ENCODE measurements at places on chromosomes 5 and 9.

DNA sequence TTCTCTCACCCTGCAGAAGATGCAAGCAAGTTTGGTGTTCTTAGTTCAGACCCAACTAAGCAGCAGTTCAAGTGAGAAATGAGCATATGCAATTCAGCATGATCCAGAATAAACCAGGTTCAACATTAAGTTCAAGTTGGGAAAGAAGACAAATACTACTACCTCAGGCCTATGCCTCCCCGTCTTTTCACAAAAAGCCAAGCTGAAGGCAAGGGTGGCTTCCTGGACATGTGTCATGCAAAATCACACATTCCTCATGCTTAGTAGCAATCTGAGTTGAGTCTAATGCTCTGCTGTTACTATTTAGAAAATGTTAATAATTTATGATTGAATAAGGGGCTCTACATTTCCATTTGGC, 453.4 kb upstream of the GRAMD2B start:
- no peak for DNase-seq

DNA sequence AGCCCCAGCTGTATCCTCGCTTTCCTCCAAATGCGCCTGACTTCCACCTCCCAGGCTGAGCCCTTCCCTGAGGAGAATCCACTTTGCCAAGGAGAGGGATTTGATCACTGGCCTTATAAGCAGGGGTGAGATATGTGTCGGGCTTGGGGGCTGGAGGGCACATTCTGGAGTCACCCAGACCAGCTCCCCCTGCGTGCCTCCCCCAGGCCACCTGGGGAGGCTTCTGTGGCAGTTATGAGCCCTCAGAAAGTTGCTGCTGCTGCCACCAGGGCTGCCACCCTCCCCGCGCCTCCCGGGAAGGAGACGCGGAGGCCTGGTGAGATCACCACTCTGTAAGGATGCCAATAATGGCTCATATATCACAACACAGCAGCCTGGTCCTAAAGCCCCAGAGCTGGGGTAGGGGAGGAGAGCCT, 211.5 kb downstream of the PAPPA start:
- no peak for DNase-seq

DNA sequence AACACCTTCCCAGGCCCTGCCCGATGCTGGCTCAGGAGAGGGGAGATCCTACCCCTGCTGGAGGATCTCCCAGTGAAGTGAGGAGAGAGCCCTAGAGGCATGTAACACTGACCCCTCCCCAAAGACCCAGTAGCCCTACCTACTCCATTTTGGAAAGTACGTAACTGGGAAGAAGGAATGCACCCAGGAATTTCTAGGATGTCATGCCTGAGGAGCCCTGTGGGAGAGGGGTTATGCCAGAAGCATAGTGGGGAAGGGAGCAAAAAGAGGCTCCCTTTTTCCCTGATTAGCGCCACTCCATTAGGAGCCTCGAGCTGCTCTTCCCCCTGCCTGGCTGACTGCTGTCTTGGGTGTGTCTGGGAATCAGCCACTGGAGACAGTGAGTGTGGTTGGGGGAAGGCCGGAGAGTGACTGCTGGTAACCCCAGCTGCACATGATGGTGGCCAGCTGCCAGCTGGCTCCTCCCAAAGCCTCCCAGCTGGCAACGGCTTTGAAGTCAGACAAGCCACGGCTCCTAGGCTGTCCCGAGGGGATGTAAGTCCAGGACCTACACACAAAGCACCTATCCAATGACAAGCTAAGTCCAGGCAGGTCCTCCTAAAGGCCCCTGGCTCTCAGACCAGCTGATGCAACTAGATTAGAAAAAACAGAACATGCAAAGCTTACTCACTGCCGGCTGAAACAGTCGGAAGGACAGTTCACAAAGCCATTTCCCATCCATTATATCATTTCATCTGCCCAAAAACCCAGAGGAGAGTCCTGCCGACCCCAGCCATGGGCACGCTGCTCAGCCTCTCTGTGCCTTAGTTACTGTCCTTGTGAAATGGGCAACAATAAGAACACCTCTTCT, 136.5 kb upstream of the ABCA1 start:
- DNase-seq = no peak

GRCh38 chr5:39132792-39133191, 58.6 kb upstream of the RICTOR start:
- no peak for DNase-seq

DNA sequence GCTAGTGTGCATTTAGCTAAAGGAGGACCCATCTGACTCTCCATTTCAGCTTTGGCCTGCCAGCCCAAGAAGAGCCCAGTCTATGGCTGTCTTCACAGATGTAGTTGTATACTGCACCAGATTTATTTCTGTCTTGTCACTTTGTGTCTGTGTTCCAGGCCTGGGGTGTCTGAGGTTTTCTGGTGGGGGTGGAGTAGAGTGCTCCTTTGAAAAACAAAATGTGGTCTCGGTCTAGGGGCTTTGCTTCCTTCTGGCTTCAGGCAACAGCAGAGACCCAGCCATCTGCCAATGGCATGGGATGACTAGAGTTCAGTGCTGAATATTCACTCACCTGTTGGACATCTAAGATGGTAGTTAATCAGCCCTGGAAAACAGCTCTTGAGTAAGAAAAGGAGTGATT, 10.9 kb downstream of the IGIP start:
- no peak for DNase-seq

- DNase-seq = no peak
Measured at GRCh38 chr5:171272996-171273970, 35.8 kb upstream of the TLX3 start.
